ENCODE measurements at places on chromosomes 13 and 19.

DNA sequence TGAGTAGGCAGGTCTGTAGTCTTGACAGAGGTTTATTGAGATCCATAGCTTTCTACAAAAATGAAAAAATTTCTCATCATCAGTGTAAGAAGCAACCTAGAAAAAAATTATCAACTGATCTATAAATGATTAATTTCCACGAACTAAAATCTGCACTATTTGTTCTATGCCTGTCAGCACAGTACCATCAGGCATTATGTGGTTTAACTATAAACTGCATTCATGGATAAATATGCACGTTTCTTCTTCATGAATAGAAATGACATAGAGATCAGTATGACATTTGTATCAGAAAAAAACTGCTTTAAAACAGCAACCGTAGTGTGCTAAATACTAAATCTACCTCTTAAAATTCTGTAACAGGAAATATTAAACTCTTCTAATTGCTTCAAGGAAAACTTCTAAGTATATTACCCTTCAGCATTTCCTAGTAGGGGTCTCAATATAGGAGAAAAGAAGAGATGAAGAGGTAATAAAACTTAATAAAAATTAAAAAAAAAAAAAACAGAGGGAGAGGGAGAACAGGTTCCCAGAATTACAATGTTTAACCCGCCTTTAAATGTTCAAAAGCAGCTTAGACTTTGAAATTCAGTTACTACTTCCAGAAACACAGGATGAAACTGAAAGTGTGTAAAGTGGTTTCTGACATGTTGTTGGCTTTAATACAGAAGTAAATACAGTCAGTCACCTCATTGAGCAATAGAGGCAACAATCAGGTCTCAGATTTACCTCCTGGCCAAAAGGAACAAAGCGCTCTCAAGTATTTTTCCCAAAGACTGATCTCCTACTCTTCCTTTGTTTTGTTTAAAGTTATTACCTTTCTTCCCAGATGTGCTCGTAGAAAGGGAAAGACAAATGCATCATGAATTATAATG is 144.4 kb downstream of the DIAPH3 start:
- H3K27ac ChIP-seq, result peak overlapping the region; percentile 15
- H3K4me1 ChIP-seq, result peaks cover 7% of the 10 kb centered on the region
- no peaks in the 10 kb centered on the region for H3K36me3 ChIP-seq
- H3K4me3 ChIP-seq, result peak overlapping the region; percentile 27
- no peak for DNase-seq

GRCh38 chr13:28503182-28503967 is 8.4 kb upstream of the FLT1 start:
- no peaks in the 10 kb centered on the region for H3K4me1 ChIP-seq
- H3K4me3 ChIP-seq, result no peak overlapping the region
- DNase-seq, result no peak
- H3K36me3 ChIP-seq, result no peaks in the 10 kb centered on the region

- no peak overlapping the region for H3K27ac ChIP-seq
- no peaks in the 10 kb centered on the region for H3K36me3 ChIP-seq
- no peak overlapping the region for H3K4me3 ChIP-seq
- no peak for DNase-seq
These were observed 53.6 kb downstream of the FAM216B start for GRCh38 chr13:42834946-42835345.

GRCh38 chr13:28621449-28621848 is 37.5 kb upstream of the POMP start:
- peaks cover 11% of the 10 kb centered on the region for H3K27me3 ChIP-seq
- no peaks in the 10 kb centered on the region for H3K4me1 ChIP-seq
- no peaks in the 10 kb centered on the region for H3K36me3 ChIP-seq

- DNase-seq, result no peak
- H3K36me3 ChIP-seq, result peaks cover 3% of the 10 kb centered on the region
- peaks cover 20% of the 10 kb centered on the region for H3K27me3 ChIP-seq
These were observed 58.4 kb upstream of the UQCRFS1 start for GRCh38 chr19:29271341-29271740.

- H3K27me3 ChIP-seq, result no peaks in the 10 kb centered on the region
- H3K4me1 ChIP-seq, result no peaks in the 10 kb centered on the region
- H3K36me3 ChIP-seq, result no peaks in the 10 kb centered on the region
- DNase-seq, result no peak
These were observed 397.5 kb downstream of the DIAPH3 start for GRCh38 chr13:59766236-59766635.

- H3K27me3 ChIP-seq, result peaks cover 1% of the 10 kb centered on the region
- peak overlapping the region; percentile 98 for H3K27ac ChIP-seq
- DNase-seq, result no peak
- peak overlapping the region; percentile 100 for H3K4me3 ChIP-seq
- H3K4me1 ChIP-seq, result peaks cover 30% of the 10 kb centered on the region
- peaks cover 25% of the 10 kb centered on the region for H3K36me3 ChIP-seq
These were observed 435 bp upstream of the OBI1 start for GRCh38 chr13:78659450-78659730.

GRCh38 chr13:24146961-24147569 is 13.5 kb upstream of the SPATA13 start:
- no peak for DNase-seq
- H3K27me3 ChIP-seq, result peaks cover 10% of the 10 kb centered on the region
- no peak overlapping the region for H3K27ac ChIP-seq
- H3K4me3 ChIP-seq, result no peak overlapping the region
- H3K4me1 ChIP-seq, result no peaks in the 10 kb centered on the region

- DNase-seq, result no peak
- no peaks in the 10 kb centered on the region for H3K27me3 ChIP-seq
- no peaks in the 10 kb centered on the region for H3K36me3 ChIP-seq
- H3K4me1 ChIP-seq, result no peaks in the 10 kb centered on the region
These were observed 484.5 kb downstream of the GPC5 start for GRCh38 chr13:91882918-91883317.

GRCh38 chr19:30788105-30788765 is 416.1 kb downstream of the ZNF536 start:
- DNase-seq, result no peak
- no peak overlapping the region for H3K4me3 ChIP-seq
- H3K27me3 ChIP-seq, result peaks cover 28% of the 10 kb centered on the region
- H3K36me3 ChIP-seq, result no peaks in the 10 kb centered on the region

DNA sequence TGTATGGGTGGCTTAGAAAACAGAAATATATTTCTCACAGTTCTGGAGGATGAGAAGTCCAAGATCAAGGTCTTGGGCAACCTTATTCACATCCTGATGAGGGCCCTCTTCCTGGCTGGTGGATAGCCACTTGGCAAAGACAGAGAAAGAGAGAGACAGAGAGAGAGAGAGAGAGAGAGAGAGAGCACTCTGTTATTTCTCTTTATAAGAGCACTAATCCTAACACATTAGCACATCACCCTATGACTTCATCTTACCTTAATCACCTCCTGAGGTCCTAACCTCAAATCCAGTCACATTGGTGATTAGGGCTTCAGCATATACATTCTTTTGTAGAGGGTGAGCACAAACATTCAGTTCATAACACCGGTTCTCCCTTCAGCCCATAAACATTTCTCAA is 430.3 kb downstream of the EFNB2 start:
- H3K27me3 ChIP-seq, result no peaks in the 10 kb centered on the region
- H3K4me3 ChIP-seq, result no peak overlapping the region
- H3K27ac ChIP-seq, result no peak overlapping the region
- H3K36me3 ChIP-seq, result no peaks in the 10 kb centered on the region

DNA sequence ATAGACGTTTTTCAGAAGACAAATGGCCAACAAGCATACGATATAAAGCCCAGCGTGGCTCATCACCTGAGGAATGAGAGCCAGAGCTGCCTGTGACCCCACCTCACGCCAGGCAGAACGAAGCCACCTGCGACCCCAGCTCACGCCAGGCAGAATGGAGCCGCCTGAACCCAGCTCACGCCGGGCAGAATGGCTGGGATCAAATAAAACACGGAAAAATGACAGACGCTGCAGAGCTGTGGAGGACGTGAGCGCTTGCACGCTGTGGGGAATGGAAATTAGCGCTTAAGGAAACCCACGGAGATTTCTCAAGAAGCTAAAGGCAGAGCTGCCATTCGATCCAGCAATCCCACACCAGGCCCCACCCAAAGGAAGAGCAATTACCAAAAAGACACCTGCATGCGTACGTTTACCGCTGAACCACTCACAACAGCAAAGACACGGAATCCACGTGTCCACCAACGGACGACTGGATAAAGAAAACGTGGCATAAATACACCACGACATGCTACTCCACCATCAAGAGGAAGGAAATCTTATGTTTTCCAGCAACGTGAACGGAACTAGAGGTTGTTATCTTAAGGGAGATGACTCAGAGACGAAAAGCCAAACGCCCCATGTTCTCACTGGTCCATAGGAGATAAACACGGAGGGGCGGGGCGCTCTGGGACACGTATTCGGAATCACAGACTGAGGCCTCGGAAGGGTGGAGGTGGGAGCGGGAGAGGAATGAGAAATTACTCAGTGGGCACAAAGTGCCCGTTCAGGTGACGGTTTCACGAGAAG is 30.7 kb upstream of the C13orf46 start:
- no peak for DNase-seq
- peaks cover 49% of the 10 kb centered on the region for H3K36me3 ChIP-seq
- H3K27me3 ChIP-seq, result no peaks in the 10 kb centered on the region
- H3K4me3 ChIP-seq, result peak overlapping the region; percentile 21
- H3K27ac ChIP-seq, result peak overlapping the region; percentile 91

- no peaks in the 10 kb centered on the region for H3K36me3 ChIP-seq
- peaks cover 30% of the 10 kb centered on the region for H3K27me3 ChIP-seq
- H3K4me3 ChIP-seq, result no peak overlapping the region
- H3K4me1 ChIP-seq, result peaks cover 3% of the 10 kb centered on the region
These were observed 52.8 kb downstream of the SPTBN4 start for GRCh38 chr19:40519352-40520322.

- DNase-seq, result no peak
- H3K27ac ChIP-seq, result no peak overlapping the region
- H3K4me3 ChIP-seq, result no peak overlapping the region
- H3K4me1 ChIP-seq, result no peaks in the 10 kb centered on the region
- H3K36me3 ChIP-seq, result peaks cover 11% of the 10 kb centered on the region
These were observed 34.2 kb downstream of the COMP start for GRCh38 chr19:18756896-18757295.

- no peak overlapping the region for H3K4me3 ChIP-seq
- no peaks in the 10 kb centered on the region for H3K36me3 ChIP-seq
- no peak overlapping the region for H3K27ac ChIP-seq
- no peaks in the 10 kb centered on the region for H3K27me3 ChIP-seq
These were observed 577.9 kb downstream of the IRS2 start for GRCh38 chr13:109208522-109208921.

DNA sequence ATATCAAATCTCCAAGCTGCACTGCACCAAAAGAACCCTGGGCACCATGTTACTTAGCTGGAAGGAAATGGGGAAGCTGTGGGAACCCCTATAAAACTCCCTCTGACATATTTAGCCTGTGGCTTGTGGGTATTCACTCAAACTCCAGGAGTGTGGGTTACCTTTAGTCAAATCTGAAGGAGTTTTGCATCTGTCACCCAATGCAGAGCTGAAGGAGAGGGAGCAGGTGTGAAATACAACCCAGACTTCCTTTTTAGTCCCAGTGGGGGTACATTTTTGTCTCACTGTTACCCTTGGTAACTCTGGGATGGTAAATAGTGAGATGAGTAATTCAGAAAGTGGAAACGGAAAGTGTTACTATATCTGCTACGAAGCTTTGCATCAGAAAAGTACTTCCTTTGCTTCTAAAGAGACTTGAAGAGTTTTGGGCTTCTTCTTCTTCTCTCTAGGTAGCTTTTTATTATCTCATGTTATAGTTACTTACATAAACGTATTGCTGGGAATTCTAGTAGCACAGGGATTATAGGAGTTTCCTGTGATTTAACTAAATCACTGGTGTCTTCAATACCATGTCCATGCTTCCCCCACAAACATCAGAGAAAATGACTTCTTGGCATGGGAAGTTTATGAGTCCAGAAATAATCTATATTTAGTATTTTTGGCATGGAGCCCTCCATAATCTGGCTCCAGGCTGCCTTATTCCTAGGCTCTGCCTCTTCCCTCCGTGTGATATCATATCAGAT is 105.9 kb downstream of the AKAP11 start:
- H3K4me3 ChIP-seq, result no peak overlapping the region
- peaks cover 28% of the 10 kb centered on the region for H3K4me1 ChIP-seq
- H3K27me3 ChIP-seq, result no peaks in the 10 kb centered on the region
- H3K27ac ChIP-seq, result peak overlapping the region; percentile 38
- H3K36me3 ChIP-seq, result no peaks in the 10 kb centered on the region

DNA sequence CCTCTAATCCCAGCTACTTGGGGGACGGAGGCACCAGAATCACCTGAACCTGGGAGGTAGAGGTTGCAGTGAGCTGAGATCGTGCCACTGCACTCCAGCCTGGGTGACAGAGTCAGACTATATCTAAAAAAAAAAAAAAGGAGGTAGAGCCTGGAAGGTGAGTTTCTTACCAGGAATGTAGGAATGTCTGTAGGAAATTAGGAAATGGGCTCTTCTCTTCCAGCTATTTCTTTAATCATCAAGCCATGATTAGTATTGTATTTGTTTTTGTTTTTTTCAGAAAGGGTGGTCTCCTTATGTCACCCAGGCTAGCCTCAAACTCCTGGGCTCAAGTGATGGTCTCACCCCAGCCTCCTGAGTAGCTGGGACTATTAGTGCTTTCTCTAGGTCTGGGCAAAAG is 26.3 kb upstream of the SERP2 start:
- no peak overlapping the region for H3K4me3 ChIP-seq
- H3K36me3 ChIP-seq, result no peaks in the 10 kb centered on the region
- no peak overlapping the region for H3K27ac ChIP-seq
- no peak for DNase-seq

DNA sequence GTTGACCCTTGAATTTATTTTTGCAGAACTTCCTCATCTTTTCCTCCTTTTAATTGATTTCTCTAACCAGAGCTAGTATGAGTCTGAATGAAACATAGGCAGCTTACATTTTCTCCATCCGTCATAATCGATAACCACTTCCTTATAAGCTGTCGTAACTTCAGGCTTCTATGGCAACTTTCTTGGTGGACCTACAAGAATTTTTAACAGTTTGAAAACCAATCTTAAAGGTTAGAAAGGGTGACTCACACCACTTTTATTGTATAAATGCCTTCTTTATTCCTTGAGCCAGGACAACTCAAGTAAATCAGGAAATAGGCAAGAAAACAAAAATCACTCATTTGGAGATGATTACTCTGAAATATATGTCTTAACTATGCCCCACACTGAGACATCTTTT is 105.7 kb upstream of the KL start:
- peaks cover 38% of the 10 kb centered on the region for H3K27me3 ChIP-seq
- peaks cover 2% of the 10 kb centered on the region for H3K4me1 ChIP-seq
- H3K27ac ChIP-seq, result no peak overlapping the region
- no peak overlapping the region for H3K4me3 ChIP-seq
- DNase-seq, result no peak

DNA sequence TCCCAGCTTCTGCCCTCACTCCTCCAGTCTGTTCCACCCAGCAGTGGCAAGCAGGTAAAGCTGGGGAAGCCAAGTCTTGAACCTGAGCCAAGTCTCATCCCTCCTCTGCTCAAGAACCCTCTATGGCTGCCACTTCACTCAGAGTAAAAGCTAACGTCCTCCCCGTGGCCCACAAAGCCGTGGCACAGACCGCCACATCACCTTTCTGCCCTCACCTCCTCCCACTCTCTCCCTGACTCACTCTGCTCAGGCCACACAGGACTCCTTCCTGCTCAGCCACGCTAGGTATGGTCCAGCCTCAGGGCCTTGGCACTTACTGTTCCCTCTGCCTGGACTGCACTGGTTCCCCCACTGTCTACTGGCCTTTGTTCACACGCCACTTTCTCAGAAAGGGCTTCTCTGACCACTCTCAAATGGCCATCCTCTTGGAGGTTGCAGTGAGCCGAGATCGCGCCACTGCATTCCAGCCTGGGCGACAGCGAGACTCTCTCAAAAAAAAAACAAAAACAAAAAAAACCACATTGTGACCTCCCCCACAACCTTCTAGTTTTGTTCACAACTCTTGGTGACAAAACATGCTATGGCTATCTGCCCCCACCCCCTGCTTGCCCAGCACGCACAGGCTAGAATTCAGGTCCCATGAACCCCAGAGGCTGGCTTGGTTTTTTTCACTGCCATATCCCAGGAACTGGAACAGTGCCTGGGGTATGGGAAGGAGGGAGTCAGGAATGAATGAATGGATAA is 15.8 kb downstream of the NDUFB7 start:
- H3K27me3 ChIP-seq, result no peaks in the 10 kb centered on the region
- no peak for DNase-seq

Measured in effector memory CD8-positive, alpha-beta T cell (primary cell).